ENCODE measurements at places on chromosomes 4 and X. TPM values are rescaled to one million over a fixed set of nuclear protein-coding genes. Genes with fewer than 3 reads are reported as not detected.

Gene HSFX3
- total RNA-seq, result not detected

Gene MAGEB6B
- not detected for total RNA-seq

Gene STOX2
- total RNA-seq, result 0.37 TPM

Gene WFS1
- total RNA-seq, result 23.2 TPM

Gene METTL14
- 43.0 TPM for total RNA-seq

Gene ASIC5
- not detected for total RNA-seq

All from transverse colon (tissue), 4 donors.